ENCODE measurements at places on chromosomes 12 and 14. TPM values are rescaled to one million over a fixed set of nuclear protein-coding genes. Genes with fewer than 3 reads are reported as not detected.
A peak's percentile ranks its signal among the peaks of the same experiment; 100 is the strongest.

DNA sequence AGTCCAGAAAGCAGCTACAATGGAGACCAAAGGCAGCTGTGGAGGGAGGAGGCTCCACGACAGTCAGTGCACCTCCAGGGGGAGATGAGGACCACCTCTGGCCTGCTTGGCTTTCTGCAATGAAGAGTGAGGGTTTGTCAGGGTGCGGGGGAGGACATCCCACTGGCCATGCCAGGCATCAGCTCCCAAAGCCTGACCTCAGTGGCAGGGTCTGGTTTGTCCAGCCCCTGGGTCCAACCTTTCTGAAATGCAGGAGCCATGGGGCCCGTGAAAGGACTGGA, 35.2 kb downstream of the SLC6A12 start:
- H3K36me3 ChIP-seq: no peaks in the 10 kb centered on the region
- H3K27ac ChIP-seq: no peak overlapping the region
- H3K27me3 ChIP-seq: no peaks in the 10 kb centered on the region
- no peak overlapping the region for H3K4me3 ChIP-seq

GRCh38 chr14:99042381-99043266, 229.4 kb downstream of the BCL11B start:
- no peak overlapping the region for H3K27ac ChIP-seq
- peaks cover 7% of the 10 kb centered on the region for H3K4me1 ChIP-seq

- no peaks in the 10 kb centered on the region for H3K27me3 ChIP-seq
- H3K36me3 ChIP-seq: no peaks in the 10 kb centered on the region
- H3K4me3 ChIP-seq: no peak overlapping the region
- H3K27ac ChIP-seq: no peak overlapping the region
Measured at GRCh38 chr12:117885211-117885610, 83.6 kb downstream of the KSR2 start.

The GPX2 gene
- total RNA-seq: not detected

The SYNDIG1L gene
- not detected for total RNA-seq

DNA sequence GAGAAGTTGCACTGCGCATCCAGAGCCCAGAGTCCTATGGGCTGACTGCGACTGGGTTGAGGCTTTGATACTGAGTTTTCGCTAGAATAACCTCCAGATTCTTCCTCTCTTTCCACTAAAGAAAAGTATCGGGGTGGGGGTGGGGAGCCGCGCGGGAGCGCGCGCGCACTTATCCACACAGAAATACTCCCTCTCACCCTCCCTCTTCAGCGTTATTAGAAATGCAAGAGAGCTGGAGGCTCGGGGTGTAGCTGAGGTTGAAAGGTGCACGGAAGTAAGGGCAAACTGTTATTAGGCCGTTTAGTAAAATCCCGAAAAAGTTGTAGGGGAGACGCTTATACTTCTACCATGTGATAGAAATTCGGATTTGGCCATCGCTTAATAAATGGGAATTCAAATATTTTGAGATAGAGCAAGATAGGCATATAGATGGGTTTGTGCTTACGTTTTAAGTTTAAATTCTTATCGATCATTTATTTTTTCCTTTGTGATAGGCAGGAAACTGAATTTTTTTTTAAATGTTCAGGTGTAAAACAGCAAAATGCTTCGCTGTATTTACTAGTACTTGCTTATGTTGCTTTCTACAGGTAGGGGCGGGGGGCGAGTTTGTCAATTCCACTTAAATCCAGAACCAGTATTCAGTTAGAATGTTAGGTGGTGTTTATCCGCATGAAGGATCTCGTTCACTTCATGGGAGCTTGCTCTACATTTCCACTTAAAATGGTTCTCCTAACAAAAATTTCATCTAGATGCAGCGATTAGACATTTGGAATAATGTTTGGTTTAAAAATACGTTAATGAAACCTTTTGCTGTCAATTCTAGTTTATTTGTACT, 1.1 kb downstream of the ARHGAP5 start:
- peak overlapping the region; percentile 81 for H3K27ac ChIP-seq
- no peaks in the 10 kb centered on the region for H3K36me3 ChIP-seq
- peaks cover 9% of the 10 kb centered on the region for H3K4me1 ChIP-seq
- H3K27me3 ChIP-seq: no peaks in the 10 kb centered on the region
- DNase-seq: no peak
- H3K4me3 ChIP-seq: peak overlapping the region; percentile 93

GRCh38 chr14:97723819-97724218, 926.6 kb downstream of the VRK1 start:
- no peak overlapping the region for H3K4me3 ChIP-seq
- DNase-seq: no peak
- H3K27me3 ChIP-seq: no peaks in the 10 kb centered on the region
- peak overlapping the region; percentile 79 for H3K27ac ChIP-seq
- peaks cover 31% of the 10 kb centered on the region for H3K4me1 ChIP-seq
- H3K36me3 ChIP-seq: no peaks in the 10 kb centered on the region

DNA sequence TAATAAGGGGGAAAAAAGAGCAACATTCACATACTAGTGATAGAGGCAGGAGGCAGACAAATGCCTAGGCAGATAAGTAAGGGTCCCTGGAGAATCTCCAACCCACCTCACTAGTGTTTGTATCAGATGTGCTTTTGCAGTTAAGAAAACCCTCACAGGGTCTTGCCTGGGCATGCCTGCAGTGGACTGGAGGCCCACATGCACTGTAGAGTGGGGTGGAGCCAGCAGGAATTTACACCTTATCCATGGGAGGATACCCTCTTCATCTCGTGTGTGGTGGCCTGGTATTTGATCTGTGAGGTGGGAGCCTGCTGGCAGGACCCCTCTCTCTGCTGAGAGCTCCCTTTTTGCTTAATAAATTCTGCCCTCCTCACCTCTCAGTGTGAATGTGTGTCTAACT, 238.0 kb upstream of the SLC16A7 start:
- no peak overlapping the region for H3K4me3 ChIP-seq
- H3K27ac ChIP-seq: no peak overlapping the region
- no peaks in the 10 kb centered on the region for H3K4me1 ChIP-seq

GRCh38 chr14:69464379-69464778, 20.1 kb upstream of the PLEKHD1 start:
- no peak for DNase-seq
- no peaks in the 10 kb centered on the region for H3K4me1 ChIP-seq
- H3K27ac ChIP-seq: no peak overlapping the region
- H3K27me3 ChIP-seq: no peaks in the 10 kb centered on the region
- no peak overlapping the region for H3K4me3 ChIP-seq
- H3K36me3 ChIP-seq: peaks cover 15% of the 10 kb centered on the region

- no peaks in the 10 kb centered on the region for H3K27me3 ChIP-seq
- DNase-seq: no peak
Measured at GRCh38 chr14:55500219-55500701, 59.8 kb upstream of the TBPL2 start.

- no peak overlapping the region for H3K27ac ChIP-seq
- no peak for DNase-seq
- no peaks in the 10 kb centered on the region for H3K27me3 ChIP-seq
- H3K4me1 ChIP-seq: no peaks in the 10 kb centered on the region
- no peaks in the 10 kb centered on the region for H3K36me3 ChIP-seq
- no peak overlapping the region for H3K4me3 ChIP-seq
Measured at GRCh38 chr12:59934486-59934885, 338.7 kb downstream of the SLC16A7 start.

DNA sequence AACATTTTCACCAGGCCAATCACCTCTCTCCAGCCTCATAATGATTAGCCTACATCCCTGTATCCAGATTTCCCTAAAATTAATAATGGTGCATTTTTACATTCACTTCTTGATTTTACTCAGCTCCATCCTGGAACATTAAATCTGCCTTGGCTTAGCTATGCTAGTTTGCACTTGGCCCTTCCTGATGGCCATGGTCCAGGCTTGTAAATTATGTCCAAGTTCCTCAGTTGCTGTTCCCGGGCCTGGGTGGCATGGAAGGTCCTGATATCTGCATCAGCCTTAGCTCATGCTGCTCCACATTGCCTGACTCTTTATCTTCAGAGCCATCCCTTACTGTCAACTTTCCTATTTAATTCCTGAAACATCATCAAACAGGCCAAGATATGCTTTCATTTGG, 11.1 kb upstream of the METTL17 start:
- no peaks in the 10 kb centered on the region for H3K36me3 ChIP-seq
- H3K4me1 ChIP-seq: no peaks in the 10 kb centered on the region
- DNase-seq: no peak
- H3K27me3 ChIP-seq: no peaks in the 10 kb centered on the region
- H3K4me3 ChIP-seq: no peak overlapping the region

DNA sequence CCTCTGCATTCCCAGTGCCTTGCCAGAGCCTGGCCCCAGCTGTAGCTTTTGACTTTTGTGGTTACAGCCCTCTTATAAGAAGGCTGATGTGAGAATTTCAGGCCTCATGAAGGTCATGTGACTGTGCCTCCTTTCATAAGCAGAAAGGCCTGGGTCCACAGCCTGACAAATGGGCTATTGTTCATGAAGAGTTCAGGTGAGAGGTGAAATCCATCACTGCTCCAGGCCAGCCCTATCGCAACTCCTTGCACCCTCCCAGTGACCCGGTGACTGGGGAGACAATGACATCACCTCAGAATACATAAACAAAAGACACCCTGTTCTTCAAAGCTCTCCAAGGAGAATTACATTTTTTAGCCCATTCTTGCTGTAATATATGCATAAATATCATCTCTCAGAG, 321.5 kb downstream of the PCNX1 start:
- no peaks in the 10 kb centered on the region for H3K27me3 ChIP-seq
- DNase-seq: no peak
- H3K36me3 ChIP-seq: no peaks in the 10 kb centered on the region
- H3K27ac ChIP-seq: no peak overlapping the region

The P2RX2 gene
- not detected for total RNA-seq

DNA sequence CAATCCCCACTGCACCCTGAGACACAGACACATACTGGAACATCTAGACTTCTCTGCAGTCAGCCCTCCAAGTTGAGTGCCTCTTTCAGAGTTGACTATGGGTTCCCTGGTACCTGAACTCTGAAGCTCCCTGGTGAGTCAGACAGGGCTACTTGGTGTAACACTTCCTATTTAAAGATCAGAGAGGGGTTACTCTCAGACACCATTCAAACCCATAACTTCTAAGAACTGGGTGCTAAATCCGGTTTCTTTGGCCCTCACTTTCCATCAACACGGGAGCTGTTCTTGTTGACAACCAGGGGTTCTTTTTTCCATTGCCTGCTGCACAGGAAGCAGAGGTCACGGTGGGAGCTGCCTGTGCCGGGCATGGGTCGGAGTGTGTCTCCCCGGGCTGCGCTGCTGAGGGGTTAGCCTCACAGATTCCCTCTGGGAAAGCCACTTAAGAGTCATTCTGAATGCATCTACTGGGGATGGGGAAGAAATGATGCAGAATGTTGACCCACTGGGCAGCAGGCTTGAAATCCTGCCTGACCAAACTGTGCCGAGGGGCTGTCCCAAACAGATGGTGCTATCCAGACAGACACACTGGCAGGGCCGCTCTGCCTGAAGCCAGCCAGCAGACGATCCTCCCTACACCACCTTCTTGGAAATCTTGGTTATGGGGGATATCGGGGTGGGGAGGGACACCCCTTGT, 74.1 kb downstream of the PITPNM2 start:
- peak overlapping the region; percentile 94 for H3K27ac ChIP-seq
- no peak overlapping the region for H3K4me3 ChIP-seq
- no peaks in the 10 kb centered on the region for H3K36me3 ChIP-seq
- no peaks in the 10 kb centered on the region for H3K27me3 ChIP-seq

- no peaks in the 10 kb centered on the region for H3K4me1 ChIP-seq
- H3K27me3 ChIP-seq: no peaks in the 10 kb centered on the region
- H3K36me3 ChIP-seq: no peaks in the 10 kb centered on the region
Measured at GRCh38 chr14:54106661-54107377, 150.2 kb upstream of the BMP4 start.

DNA sequence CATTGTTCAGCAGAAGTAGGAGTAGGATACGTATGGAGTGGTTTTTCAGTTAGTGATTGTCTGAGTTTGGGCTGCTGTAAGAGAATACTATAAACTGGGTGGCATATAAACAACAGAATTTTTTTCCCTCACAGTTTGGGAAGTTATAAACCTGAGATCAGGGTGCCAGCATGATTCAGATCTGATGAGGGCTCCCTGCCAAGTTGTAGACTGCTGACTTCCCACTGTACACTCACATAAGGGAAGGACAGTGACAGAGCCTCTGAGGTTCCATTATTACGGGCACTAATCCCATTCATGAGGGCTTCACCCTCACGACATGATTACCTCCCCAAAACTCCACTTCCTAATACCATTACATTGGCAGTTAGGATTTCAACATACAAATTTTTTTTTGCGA, 50.7 kb downstream of the ACSM4 start:
- H3K27me3 ChIP-seq: no peaks in the 10 kb centered on the region
- no peak overlapping the region for H3K27ac ChIP-seq
- no peak overlapping the region for H3K4me3 ChIP-seq
- no peaks in the 10 kb centered on the region for H3K36me3 ChIP-seq

- no peak for DNase-seq
- no peak overlapping the region for H3K4me3 ChIP-seq
- H3K27me3 ChIP-seq: no peaks in the 10 kb centered on the region
Measured at GRCh38 chr14:50344876-50345563, 32.9 kb downstream of the DMAC2L start.

DNA sequence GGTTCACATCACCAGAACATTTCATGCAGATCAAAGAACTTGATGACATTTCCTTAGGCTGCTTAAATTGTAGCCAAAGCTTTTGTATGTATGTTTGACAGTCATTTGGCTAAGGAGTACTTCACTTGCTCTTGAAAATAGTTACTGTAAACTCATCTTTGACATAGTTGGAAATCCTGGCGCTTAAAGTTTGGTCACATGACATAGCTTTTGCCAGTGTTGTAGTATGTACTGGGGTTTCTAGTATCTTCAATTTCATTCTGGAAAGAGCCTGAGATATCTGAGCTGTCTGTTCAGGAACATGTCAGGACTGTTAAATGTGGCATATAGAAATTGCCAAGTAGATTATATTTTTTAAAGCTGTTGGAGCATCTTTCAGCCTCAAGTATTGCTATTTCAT, 55.7 kb downstream of the WDR20 start:
- no peak overlapping the region for H3K27ac ChIP-seq
- H3K4me3 ChIP-seq: no peak overlapping the region
- H3K27me3 ChIP-seq: no peaks in the 10 kb centered on the region
- no peak for DNase-seq
- H3K36me3 ChIP-seq: peaks cover 24% of the 10 kb centered on the region

The AGAP2 gene
- 54.8 TPM for total RNA-seq

DNA sequence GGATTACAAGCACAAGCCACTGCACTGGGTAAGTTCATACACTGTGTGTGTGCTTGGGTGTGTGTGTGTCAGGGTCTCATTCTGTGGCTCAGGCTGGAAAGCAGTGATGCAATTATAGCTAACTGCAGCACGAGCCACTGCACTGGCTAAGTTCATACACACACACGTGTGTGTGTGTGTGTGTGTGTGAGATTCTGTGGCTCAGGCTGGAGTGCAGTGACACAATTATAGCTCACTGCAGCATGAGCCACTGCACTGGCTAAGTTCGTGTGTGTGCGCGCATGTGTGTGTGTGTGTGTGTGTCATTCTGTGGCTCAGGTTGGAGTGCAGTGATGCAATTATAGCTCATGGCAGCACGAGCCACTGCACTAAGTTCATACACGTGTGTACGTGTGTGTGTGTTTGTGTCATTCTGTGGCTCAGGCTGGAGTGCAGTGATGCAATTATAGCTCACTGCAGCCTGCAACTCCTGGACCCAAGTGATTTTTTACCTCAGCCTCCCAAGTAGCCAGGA, 85.4 kb downstream of the HECTD1 start:
- no peak overlapping the region for H3K27ac ChIP-seq
- H3K4me3 ChIP-seq: no peak overlapping the region
- no peak for DNase-seq
- H3K4me1 ChIP-seq: peaks cover 18% of the 10 kb centered on the region
